ENCODE measurements at places on chromosomes 6 and 20.
A peak's percentile ranks its signal among the peaks of the same experiment; 100 is the strongest.

DNA sequence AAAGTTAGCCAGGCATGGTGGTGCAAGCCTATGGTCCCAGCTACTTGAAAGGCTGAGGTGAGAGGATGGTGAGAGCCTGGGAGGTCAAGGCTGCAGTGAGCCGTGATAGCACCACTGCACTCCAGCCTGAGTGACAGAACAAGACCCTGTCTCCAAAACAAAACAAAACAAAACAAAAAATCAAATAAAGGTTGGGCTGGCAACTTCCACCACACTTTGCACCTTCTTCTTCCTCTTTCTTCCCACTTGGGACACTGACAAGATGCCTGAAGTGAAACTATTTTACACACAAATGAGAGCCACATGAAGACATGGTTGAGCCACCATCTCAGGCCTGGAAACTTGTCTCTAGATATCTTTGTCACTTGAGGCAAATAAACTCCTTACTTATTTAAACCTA is 53.8 kb upstream of the CCDC28A start:
- no peak for DNase-seq

DNA sequence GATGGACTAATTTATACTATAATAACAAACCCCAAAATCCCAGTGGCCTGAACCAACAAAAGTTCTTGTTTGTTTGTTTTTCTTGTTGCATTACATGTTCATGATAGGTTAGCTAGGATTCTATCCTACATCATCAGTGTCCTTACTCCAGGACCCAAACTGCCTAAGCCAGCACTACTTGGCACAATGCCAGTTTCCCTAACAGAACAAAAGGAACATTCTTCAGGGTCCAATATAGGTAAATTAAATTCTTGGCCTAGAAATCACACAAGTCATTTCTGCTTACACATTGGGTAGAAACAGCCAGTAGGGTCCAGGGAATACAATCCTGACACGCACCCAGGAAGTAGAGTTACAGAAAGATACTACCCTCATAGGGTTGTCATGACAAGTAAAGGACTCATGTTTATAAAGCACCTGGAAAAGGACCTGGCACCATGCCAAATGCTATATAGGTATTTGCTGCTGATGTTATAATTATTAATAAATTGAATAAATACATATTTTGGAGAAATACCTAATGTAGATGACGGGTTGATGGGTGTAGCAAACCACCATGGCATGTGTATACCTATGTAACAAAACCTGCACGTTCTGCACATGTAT is 38.8 kb downstream of the RCAN2 start:
- DNase-seq, result no peak

GRCh38 chr6:17182961-17183360 is 81.1 kb downstream of the STMND1 start:
- DNase-seq, result no peak

DNA sequence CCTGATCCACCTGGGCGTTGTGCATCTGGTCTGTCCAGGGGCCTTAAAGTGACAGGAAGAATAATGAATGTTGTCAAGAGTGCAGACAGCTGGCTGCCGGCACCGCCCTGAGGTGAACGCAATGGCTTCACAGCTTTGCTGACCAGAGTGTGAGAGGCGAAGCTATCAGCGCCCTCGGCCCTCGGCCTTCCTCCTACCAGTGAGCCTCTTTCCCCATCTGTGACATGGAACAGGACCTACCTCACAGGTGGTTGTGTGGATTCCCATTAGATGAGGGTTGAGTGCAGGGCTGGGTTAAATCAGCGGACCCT is 54.8 kb downstream of the CTCFL start:
- DNase-seq, result no peak

DNA sequence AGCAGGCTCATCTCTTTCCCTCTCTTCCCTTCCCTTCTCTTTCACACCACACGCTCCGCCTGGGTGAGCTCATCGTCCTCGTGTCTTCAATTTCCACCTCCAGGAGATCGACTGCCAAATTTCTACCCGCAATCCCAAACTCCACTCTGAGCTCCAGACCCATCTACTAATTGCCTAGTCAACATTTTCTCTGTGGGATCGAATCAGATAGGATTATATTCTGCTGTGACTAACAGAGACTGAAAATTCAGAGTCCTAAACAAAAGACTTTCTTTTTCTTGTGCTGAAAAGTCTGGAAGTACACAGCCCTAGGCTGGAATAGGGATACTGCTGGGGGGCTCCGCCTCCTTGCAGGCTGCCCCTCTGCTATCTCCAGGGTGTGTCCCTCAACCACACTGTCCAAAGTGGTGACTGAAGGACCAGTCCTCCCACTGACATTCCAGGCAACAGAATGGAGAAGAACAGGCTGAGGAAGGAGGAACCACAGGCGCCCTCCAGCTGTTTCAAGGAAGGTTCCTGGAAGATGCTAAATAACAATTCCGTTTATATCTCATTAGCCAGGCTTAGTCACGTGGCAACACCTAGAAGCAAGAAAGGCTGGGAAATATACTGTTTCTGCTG is 5.0 kb upstream of the HSPA12B start:
- DNase-seq, result peak; percentile 89

DNA sequence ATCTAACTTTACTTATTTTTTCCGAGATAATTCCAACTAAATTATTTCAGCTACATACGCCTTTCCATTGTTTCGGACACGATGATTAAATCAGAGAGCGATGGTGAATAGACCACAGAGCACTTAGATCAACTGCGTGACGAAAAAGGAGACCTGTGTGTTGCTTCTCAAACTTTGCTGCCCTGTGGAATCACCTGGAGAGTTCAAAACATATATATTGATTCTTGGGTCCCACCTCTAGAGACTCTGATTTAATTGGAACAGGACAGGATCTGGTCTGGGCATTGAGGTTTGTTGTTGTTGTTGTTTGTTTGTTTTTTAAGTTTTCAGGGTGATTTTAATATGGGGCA is 401 bp upstream of the TNFRSF21 start:
- no peak for DNase-seq

- DNase-seq, result no peak
These were observed 338.9 kb downstream of the QKI start for GRCh38 chr6:163753430-163753829.

DNA sequence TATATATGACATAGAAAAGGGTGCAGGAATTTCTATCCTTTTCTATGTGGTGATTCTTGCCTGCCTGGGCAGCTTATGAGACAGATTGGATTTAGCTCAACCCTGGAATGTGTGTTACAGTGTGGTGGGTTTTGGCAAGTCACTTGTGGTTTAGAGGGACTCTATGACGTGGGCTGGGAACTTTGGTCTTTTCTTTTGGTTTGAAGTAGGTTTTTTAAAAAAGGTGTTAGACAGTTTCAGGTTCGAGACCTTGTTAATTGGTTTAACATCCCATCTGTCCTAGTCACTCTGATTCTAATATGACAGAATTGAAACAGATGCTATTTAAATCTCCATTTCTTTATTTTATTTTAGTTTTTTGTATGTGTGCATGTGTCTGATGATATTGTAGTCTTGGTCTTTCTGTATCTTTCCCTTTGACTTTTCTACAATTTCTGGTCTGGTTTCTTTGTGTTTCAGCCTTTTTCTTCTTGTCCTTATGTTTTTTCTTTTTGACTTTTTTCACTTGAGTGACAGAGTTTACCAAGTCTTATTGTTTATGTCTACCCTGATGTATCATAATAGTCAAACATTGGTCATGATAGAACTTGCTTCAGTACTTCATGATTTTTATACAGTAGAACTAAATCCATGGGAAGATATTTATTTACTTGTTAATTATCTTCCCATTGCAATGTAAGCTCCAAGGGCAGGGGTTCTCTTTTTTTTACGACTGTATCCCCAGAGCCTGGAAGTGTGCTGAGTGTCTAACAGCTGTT is 174.3 kb downstream of the CDKAL1 start:
- DNase-seq, result no peak

DNA sequence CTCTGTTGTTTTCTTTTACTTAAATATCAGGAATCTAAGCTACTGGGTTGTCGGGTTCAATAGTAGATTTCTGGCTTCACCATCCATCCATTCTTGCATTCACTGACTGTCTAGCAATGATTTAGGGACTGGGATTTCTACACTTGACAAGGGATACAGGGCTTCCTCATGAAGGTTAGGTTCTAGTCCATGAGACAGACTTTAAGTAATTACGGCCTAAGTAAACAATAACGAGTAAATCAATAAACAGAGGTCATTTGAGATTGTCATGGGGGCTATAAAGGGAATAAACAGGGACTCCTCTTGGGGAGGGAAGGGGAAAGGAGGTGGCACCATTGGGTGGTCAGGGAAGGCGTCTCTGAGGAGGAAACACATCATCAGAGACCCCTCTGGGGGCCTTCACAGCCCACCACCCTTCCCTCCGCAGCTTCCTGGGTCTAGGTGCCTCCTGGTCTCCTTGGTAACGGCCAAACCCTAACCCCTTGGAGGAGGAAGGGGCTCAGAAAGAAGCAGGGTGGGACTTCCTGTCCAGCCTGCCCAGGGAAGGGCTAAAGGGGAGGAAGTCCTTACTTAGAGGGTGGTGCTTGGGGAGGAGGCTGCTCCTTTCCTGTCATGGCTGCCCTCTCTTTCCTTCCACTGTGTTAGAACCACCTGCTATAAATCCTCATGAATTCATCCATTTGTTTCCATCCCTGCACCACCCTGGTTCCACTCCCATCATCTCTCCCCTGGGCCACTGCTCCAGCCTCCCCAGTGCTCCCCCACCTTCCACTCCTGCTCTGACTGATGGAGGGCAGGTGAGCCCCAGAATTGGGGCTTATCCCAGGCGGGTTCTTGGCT is 33.3 kb downstream of the BPIFB4 start:
- DNase-seq, result no peak

GRCh38 chr6:148973538-148974208 is 226.8 kb downstream of the UST start:
- DNase-seq, result no peak

DNA sequence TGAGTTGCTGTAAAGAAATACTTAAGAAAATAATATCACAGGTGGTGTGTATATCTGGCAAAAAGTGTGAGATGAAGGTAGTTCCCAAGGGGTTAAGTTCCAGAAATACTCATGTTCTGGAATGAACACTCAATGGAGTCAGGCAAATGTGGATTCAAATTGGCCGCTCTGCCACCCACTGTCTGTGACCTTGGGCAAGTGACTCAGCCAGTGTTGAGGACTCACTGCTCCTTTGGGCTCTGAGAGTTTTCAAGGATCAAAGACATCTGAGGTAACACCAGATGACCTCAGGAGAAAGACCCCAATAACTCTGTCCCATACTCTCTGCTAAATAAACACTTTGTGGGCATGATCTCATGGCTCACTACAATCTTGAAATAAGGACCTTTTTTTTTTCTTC is 59.2 kb upstream of the EYA2 start:
- DNase-seq, result no peak

- no peak for DNase-seq
These were observed 127.9 kb upstream of the BACH2 start for GRCh38 chr6:90424580-90424979.

DNA sequence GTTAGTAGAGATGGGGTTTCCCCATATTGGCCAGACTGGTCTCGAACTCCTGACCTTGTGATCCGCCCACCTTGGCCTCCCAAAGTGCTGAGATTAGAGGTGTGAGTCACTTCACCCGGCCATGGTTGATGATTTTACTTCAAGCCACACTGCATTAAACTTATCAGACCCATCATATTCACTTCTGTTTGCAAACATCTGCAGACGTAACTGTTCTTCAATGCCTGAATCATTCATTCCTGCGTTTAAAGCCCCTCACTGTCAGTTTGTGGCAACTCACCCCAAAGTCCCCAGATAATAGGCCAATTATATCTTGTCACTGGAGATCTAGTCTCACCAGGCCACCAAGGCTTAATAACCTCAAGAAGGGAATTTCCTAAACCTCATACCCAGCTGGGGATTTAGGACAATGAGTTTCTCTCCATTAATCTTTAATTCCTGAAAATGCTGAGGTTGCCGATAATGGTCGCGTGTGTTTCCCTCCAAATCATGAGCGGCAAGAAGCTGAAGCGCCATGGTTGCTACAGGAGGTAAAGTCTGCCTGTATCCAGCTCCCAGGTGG is 229.6 kb downstream of the LY86 start:
- no peak for DNase-seq

DNA sequence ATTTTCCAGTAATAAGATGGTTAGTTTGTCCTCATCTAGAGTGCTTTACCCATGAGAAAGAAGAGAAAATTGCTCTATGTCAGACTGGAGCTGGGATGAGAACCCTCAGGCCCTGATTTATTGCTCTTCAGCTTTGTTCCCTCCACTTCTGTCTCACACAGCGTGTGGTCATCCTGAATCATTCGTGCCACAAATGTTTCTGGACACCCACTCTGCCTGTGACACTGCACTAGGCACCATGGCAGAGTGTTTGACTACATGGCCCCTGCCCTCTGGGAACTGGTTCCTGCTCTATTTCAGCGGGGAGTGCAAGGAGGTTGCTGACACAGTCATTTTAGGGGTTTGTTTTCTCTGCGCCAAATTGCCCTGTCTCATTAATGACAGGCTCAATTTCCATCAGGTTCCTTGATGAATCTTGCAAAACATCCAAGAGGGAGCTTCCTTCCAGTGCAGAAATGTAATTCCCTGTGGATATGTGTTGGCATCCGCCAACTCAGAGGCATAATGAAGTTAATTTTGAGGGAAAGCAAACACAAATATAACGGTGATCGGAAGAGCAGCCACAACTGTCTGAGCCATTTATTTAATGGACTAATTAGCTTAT is 207.5 kb downstream of the CLIC5 start:
- no peak for DNase-seq

- no peak for DNase-seq
These were observed 86.7 kb downstream of the TRERF1 start for GRCh38 chr6:42365021-42365420.

GRCh38 chr6:17470938-17471327 is 77.5 kb downstream of the CAP2 start:
- peak; percentile 75 for DNase-seq

GRCh38 chr20:62405108-62405980 is 1.7 kb downstream of the CABLES2 start:
- DNase-seq, result peak; percentile 17

- no peak for DNase-seq
These were observed 30.1 kb upstream of the GJA1 start for GRCh38 chr6:121405306-121405705.

GRCh38 chr20:48469026-48469425 is 358.8 kb downstream of the PREX1 start:
- DNase-seq, result no peak

- DNase-seq, result peak; percentile 6
These were observed 130.6 kb upstream of the INSM1 start for GRCh38 chr20:20237093-20237959.

GRCh38 chr20:58511861-58512260 is 3.3 kb downstream of the APCDD1L start:
- DNase-seq, result peak; percentile 15

GRCh38 chr6:109373762-109374161 is 8.5 kb downstream of the CD164 start:
- no peak for DNase-seq

- DNase-seq, result no peak
These were observed 123.0 kb downstream of the AIG1 start for GRCh38 chr6:143183666-143184065.

GRCh38 chr20:4896971-4897497 is 104.3 kb downstream of the SLC23A2 start:
- DNase-seq, result no peak

Measured in stromal cell of bone marrow (primary cell).